ENCODE measurements at places on chromosomes 16 and 17.

- no peak for DNase-seq
Observed at GRCh38 chr17:78767806-78768205, 14.3 kb downstream of the CYTH1 start.

- DNase-seq = no peak
Observed at GRCh38 chr17:49545007-49545660, 30.5 kb upstream of the NXPH3 start.

- DNase-seq = peak; percentile 50
Observed at GRCh38 chr17:56978441-56979090, 635 bp downstream of the SCPEP1 start.

GRCh38 chr17:72580321-72581127, 459.7 kb downstream of the SOX9 start:
- DNase-seq = no peak

DNA sequence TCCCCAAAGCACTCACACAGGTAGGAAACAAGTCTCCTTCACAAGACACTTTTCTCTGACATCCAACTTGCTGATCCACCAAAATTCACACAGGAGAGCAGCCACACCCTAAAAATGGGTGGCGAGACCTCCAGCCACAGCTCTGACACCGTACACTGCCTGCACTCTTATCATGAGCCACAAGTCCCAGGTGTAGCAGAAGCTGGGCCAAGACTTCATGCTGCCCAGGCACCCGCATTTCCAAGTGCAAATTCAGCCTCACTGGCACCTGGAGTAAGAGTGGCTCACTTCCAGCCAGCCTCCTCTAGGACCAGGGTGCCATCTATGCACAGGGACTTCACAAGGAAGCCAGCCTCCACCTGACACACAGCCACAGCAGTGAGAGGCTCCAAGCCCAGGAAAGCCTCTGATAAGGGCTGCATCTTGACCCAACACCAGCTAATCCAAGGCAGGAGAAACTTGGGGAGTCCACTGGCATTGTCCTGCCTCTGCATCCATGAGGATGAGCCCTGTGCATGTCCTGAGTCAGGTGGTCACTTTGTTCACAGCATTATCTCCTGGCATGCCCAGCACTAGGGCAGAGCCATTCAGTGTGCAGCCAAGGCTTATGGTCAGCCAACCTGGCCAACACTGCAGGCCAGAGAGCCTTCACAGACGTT, 2.6 kb upstream of the ZNF768 start:
- no peak for DNase-seq

- DNase-seq = no peak
Observed at GRCh38 chr16:1909561-1910231, 8.5 kb downstream of the HS3ST6 start.

- peak; percentile 28 for DNase-seq
Observed at GRCh38 chr17:43405861-43406260, 7.1 kb downstream of the ARL4D start.

DNA sequence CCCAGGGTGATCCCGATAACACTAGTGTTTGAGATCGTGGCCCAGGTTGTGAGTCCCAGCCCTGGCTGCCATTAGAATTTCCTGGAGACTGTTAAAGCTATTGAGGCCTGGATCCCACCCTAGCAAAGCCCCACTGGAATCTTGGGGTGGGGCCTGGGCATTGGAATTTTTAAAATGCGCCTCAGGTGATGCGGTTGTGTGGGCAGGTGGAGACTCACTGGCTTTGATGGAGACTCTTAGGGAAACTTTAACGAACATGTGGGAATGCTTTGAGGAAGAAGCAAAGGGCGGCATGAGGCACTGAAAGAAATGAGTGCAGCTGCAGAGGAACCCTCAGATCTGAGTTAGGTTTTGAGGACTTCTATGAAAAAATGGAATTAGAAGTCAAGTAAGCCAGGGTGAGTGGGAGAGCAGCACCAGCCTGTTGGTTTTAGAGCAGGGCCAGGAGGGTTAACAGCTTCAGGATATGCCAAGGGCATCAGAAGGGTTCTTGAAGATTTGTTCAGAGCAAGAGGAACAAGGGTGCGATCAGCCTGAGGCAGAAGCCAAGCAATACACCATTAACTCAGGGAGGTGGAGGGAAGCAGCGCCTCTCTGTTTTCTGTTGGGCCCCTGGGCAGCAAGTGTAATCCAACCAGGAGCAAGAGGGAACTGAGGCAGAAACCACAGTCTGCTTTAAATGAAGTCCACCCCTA, 42.5 kb downstream of the KSR1 start:
- no peak for DNase-seq

DNA sequence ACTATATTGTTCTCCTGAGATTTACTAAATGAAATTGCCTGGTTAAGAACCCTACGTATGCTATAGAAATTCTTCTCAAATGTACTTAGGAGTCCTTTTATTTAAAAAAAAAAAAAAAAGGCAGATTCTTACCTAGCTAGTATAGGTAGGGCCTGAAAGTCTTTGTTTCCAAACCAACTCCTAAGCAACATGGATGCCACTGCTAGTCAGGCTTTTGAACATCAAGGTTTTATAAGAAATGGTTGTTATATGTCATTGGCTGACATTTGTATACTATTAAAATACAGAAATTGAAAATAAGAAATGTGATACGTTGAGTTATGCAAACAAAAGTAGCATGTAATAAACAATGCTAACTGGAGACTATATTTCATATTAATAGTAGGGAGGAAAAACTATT, 1.2 kb downstream of the EVI2A start:
- peak; percentile 33 for DNase-seq

DNA sequence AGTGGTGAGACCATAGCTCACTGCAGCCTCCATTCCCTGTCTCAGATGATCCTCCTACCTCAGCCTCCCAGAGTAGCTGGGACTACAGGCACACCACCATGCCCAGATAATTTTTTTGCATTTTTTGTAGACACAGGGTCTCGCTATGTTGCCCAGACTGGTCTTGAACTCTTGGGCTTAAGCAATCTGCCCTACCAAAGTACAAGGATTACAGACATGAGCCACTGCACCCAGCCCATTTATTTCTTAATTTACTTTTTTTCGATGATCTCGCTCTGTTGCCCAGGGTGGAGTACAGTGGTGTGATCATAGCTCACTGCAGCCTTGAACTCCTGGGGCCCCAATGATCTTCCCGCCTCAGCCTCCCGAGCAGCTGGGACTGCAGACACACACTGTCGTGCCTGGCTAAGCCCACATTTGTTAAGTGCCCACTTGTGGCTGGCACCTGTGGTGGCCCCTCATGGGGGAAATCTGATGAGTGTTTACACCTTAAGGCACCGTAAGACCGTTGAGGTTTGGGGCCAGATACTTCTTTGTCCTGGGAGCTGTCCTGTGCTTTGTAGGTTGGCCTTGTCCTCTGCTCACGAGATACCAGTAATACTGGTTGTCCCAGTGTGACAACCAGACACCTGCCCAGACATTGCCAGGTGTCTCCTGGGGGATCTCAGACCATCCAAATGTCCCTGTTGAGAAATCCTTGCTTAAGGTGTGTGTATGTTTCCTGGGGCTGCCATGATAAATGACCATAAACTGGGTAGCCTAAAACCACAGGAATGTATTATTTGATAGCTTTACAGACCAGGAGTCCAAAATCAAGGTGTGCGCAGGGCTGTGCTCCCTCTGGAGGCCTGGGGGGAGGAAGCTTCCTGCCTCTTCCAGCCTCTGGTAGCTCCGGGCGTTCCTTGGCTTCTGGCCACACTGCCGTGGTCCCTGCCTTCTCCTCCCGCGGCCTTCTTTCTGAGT, 141.4 kb upstream of the GSE1 start:
- DNase-seq = no peak

- peak; percentile 89 for DNase-seq
Observed at GRCh38 chr17:75295201-75296158, 6.2 kb upstream of the SLC25A19 start.

GRCh38 chr17:17702449-17703139, 21.3 kb downstream of the RAI1 start:
- DNase-seq = no peak

DNA sequence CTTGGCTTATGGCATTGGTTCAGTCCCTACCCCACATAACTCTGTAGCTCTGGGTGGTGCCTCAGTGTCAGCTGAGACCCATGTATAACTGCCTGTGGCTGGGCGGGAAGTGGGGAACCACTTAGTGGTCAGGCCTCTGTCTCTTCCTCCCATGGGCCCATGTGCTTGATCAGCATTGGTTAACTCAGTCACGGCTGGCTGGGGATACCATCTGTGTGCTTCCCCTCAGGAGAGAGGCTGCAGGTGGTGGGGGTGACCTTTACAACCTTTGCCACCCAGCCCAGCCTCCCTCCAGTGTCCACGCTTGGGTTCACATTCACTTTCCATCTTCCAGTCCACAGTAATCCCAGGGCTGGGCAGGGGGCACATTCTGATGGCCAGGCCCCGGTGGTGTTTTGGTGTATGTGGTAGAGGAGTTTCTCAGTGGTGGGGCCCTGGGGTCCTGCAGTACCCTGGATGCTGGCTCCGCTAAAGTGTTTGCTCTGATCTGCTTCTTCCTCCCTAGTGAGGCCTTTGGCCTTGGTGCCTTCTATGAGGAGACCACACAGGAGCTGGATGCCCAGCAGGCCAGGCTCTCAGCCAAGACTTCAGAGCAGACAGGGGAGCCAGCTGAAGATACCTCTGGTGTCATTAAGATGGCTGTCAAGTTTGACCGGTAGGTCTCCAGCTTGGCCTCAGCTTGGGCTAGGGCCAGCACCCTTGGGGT, 10.2 kb upstream of the NFATC3 start:
- DNase-seq = peak; percentile 31

- DNase-seq = peak; percentile 71
Observed at GRCh38 chr17:35373984-35374765, 754 bp upstream of the SLFN11 start.

GRCh38 chr16:23597003-23597756, 1.1 kb upstream of the NDUFAB1 start:
- DNase-seq = peak; percentile 32

- DNase-seq = no peak
Observed at GRCh38 chr17:33751702-33752065, 458.6 kb upstream of the ASIC2 start.

DNA sequence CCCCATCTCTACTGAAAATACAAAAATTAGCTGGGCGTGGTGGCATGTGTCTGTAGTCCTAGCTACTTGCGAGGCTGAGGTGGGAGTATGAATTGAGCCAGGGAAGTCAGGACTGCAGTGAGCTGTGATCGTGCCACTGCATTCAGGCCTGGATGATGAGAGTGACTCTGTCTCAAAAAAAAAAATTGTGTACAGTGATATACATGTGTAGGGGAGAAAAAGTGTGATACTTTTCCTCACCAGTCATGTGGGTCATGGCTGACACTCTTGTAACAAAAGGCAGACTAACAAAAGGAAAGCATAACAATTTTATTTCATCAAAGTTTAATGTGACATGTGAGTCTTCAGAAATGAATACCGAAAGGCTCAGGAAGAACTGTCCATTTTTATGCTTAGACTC, 2.0 kb upstream of the ABCC12 start:
- no peak for DNase-seq

DNA sequence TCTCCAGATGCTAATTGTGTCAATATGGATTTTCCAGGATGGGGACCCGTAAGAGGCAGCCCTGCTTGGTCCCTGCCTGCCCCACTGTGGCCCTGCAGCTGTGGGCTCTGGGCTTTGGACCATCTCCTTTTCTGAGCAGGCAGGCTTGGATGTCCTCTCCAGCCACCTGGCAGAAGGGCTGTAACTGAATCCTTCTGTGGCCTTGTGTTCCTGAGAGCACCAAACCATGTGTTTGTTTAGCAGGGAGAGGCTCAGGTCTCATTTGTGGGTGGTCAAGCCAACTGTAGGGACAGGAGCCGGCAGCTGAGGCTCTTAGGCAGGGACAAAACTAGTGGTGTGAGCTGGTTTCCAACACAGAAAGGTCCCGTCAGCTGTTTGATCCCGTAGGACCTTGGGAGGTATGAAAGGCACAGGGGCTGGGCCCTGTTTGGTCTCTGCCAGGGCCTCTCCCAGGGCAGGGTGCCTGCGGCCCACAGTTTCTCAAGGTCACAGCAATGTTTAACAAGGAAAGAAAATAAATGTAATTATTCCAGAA, 18.5 kb downstream of the SEC14L5 start:
- DNase-seq = no peak

- no peak for DNase-seq
Observed at GRCh38 chr17:64982139-64982915, 63.0 kb upstream of the LRRC37A3 start.

- DNase-seq = no peak
Observed at GRCh38 chr16:27829975-27830374, 233.5 kb downstream of the GSG1L start.

GRCh38 chr16:4402439-4403132, 13.8 kb downstream of the CORO7 start:
- peak; percentile 65 for DNase-seq

DNA sequence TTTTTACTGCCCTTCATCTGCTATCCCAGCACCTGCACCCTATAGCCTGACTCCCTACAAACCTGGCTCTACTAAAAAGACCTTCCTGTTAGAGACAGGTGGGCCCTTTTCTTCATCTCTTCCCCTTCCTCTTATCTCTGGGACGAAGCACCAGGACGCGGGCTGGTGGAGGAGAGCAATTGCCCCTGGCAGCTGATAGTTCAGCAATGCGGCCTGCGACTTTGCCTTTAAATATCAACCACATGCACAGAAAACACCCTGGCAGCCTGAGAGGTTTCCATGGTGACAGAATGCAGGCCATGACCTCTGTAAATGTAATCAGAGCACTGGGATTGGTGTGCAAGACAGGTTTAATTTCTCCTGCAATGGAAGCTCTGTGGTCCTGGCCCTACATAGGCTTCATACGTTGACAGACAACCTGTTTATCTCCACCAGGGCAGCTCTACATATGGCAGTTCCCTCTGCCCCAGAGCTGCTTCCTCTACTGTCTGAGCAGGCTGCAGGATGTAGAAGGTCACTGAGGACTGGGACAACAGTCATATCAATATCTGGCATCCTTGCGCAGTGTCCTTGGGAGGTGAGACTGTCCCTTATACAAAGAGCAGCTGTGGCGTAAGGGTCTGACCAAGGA, 10.0 kb upstream of the SKAP1 start:
- DNase-seq = no peak

GRCh38 chr16:75304521-75305363, 53.3 kb upstream of the BCAR1 start:
- no peak for DNase-seq

GRCh38 chr17:78923660-78924453, 1.3 kb downstream of the TIMP2 start:
- peak; percentile 75 for DNase-seq

DNA sequence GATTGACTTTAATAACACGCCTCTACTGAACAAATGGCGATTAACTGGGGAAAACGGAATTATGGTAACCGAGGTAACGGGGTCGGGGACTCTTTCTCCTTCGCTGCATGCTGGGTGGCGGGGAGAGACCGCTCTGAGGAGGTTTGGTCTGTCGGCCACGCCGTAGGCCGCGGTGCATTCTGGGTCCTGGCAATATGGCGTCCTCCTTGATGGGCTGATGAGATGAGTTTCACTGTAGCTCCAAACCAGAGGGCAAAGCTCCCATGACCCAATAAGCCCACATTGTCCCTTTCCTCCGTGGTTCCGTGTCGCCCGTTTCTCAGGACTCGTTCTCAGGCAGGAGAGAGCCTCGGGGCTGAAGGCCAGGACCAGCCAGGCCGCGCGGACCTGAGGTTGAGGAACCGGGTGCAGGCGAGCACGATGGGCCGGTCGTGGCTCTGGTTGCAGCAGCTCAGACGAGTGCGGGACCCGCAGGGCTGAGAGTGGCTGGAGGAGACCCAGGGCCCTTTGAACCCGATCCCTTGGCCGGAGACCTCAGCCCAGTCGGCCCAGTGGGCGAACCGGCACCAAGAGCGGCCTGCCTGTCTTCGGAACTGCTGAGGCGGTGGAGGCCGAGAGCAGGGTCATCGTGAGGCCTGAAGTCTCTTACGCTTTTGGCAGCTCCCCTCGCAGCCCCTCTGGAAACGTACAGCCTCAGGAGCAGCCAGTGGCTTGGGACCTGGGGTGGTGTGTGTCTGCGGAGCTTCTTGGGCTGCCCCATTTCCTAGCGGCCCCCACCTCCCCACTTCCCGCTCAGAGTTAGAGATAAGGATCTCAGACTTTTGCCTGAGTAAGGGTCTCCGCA, at the start of gene RPTOR:
Gene RPTOR (plus strand): TSS at position 184 of the 844 bp plus-strand sequence. CDS start 792 bp downstream, outside the sequence.
- peak; percentile 86 for DNase-seq

Measured in inflammatory macrophage (primary cell).